ENCODE measurements at places on chromosomes 11 and 22.

- no peak for DNase-seq
Observed at GRCh38 chr11:35336726-35337125, 82.6 kb downstream of the SLC1A2 start.

DNA sequence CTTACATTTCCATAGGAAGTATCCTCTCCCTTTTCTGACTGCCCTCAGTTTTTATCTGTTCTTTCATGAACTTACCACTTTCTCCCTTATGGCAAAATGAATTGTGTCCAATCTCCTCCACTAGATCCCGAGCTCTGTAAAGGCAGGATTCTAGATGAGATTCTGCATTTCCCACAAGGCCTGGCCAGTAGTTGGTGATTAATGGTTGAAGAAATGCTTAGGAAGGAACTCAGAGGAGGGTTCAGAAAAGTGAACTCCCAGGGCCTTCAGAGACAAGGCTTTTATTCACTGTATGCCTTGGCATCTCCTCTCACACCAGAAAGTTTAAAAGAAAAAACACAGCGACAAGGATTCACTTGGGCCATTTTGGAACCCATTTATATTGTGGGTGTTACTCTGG, 66.2 kb downstream of the CCDC81 start:
- DNase-seq = no peak

DNA sequence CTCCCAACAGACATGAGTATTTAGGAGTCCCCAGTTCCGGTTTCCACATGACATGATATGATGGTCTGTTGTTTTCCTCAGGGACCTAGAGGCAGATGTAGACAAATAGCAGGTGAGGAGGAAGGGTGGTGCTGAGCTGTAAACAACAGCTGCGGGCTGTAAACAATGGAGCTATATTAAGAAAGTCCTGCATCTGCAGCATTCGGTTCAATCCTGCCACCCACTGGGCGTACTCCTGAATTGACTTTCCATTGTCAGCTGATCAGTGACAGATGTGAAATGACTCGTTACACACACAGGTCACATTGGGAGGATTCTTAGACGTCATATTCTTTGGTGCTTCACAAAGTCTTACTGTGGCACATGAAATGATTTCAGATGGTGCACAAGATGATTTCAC, 26.8 kb upstream of the RAG1 start:
- no peak for DNase-seq

- DNase-seq = no peak
Observed at GRCh38 chr11:31790649-31791048, 20.5 kb downstream of the PAX6 start.

- DNase-seq = no peak
Observed at GRCh38 chr22:42522546-42522945, 3.0 kb upstream of the RRP7A start.

GRCh38 chr11:34996958-34997357, 80.5 kb downstream of the PDHX start:
- DNase-seq = no peak

DNA sequence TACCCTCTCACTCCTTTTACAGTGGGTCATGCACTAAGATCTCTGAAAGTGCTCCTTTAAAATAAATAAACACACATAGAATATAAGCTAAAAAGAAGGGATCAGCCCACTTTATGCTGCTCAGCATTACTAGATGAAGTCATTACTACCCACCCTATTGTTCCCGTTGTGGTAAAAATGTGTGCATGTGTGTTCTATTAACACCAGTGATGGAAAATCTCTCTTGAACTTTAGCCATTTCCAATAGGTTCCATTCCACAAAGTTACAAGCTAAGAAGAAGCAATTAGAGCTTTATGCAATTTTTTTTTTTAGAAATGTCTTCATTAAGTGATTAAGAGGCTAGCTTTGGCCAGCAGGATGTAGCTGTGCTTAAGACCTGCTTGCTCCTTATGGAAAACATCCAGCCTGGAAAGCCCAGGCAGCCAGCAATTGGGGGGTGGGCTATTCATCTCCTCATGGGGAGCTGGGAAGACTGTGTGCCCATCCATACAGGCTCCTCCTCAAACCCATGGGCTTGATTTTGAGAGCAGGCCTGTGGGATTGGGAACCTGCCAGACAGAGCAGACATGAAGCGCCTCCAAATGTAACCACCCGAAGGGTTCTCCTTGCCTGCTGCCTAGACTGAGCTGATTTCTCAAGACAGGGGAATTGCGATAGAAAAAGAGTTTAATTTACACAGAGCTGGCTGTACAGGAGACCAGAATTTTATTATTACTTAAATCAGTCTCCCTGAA, 92.9 kb upstream of the PARVA start:
- no peak for DNase-seq

GRCh38 chr11:76621466-76621865, 49.1 kb downstream of the LRRC32 start:
- no peak for DNase-seq

DNA sequence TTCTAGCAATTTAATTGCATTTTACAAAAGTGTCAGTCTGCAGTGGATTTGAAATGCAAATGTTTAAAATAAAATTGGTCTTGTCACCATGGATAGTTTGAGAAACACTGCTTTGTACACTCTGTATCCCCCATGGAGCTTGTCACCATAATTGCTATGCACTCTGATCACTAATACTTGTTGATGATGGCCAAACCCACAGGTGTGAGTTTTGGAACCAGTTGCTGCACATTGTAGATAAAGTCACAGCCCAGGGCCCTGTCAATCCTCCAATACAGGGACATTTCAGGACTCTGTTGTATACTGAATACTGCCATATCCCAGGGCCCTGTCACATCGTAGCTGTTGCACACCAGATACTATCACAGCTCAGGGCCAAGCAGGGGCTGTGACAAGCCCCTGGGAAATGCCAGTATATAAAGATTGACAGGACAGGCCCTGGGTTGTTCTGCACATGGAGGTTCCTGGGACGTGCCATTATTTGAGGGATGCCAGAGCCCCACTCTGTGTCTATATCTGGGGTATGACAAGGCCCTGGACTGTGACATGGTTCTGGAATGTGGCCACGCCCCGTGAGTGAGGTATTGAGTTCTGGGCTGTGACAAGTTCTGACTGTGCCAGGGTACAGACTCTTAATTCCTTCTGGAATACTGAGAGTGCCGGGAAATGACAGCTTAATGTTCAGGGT, 27.9 kb upstream of the SMPD1 start:
- no peak for DNase-seq
